Hair follicle dermal papilla cell (primary cell): ENCODE measurements at places on chromosomes 3 and 15. TPM values are rescaled to one million over a fixed set of nuclear protein-coding genes. Genes with fewer than 3 reads are reported as not detected.

GOLGA8N gene
- 3.3 and 14.1 TPM in 2 replicates for total RNA-seq

GOLGA6D gene
- total RNA-seq, result under 0.01 TPM in 1 of 2 replicates, not detected in the other

CASR gene
- not detected in 2 replicates for total RNA-seq

CIDEC gene
- not detected in 2 replicates for total RNA-seq

SELENOT gene
- 108 and 114 TPM in 2 replicates for total RNA-seq

CHL1 gene
- total RNA-seq, result under 0.01 TPM in 1 of 2 replicates, not detected in the other

PLSCR2 gene
- not detected in 2 replicates for total RNA-seq

PCYT1A gene
- 144 and 152 TPM in 2 replicates for total RNA-seq

CPN2 gene
- total RNA-seq, result under 0.01 TPM in 1 of 2 replicates, not detected in the other

FOXP1 gene
- 25.3 and 32.9 TPM in 2 replicates for total RNA-seq

PLCD1 gene
- total RNA-seq, result 33.4 and 40.0 TPM in 2 replicates

SERPINI2 gene
- not detected in 2 replicates for total RNA-seq

CCDC39 gene
- total RNA-seq, result not detected in 2 replicates

EPHB1 gene
- 0.49 and 1.5 TPM in 2 replicates for total RNA-seq

THRB gene
- 46.3 and 78.0 TPM in 2 replicates for total RNA-seq

TM6SF1 gene
- 0.16 TPM in 1 of 2 replicates, not detected in the other for total RNA-seq

GPR62 gene
- not detected in 2 replicates for total RNA-seq

GATM gene
- not detected in 2 replicates for total RNA-seq

PTX3 gene
- total RNA-seq, result 496 and 515 TPM in 2 replicates

PDHB gene
- total RNA-seq, result 65.8 and 74.2 TPM in 2 replicates

OTOL1 gene
- total RNA-seq, result not detected in 2 replicates

PLOD2 gene
- total RNA-seq, result 169 and 180 TPM in 2 replicates

GOLGA8M gene
- 0.16 and 0.73 TPM in 2 replicates for total RNA-seq

SLC6A20 gene
- not detected in 2 replicates for total RNA-seq
